Large intestine (tissue), 12 donors: ENCODE measurements at places on chromosomes 12 and 14. TPM values are rescaled to one million over a fixed set of nuclear protein-coding genes. Genes with fewer than 3 reads are reported as not detected.

GRCh38 chr14:24928386-24928900 is 121.5 kb downstream of the STXBP6 start:
- H3K27me3 ChIP-seq = no peaks in the 10 kb centered on the region
- no peak overlapping the region for H3K27ac ChIP-seq
- no peaks in the 10 kb centered on the region for H3K36me3 ChIP-seq
- no peak overlapping the region for H3K4me3 ChIP-seq

DNA sequence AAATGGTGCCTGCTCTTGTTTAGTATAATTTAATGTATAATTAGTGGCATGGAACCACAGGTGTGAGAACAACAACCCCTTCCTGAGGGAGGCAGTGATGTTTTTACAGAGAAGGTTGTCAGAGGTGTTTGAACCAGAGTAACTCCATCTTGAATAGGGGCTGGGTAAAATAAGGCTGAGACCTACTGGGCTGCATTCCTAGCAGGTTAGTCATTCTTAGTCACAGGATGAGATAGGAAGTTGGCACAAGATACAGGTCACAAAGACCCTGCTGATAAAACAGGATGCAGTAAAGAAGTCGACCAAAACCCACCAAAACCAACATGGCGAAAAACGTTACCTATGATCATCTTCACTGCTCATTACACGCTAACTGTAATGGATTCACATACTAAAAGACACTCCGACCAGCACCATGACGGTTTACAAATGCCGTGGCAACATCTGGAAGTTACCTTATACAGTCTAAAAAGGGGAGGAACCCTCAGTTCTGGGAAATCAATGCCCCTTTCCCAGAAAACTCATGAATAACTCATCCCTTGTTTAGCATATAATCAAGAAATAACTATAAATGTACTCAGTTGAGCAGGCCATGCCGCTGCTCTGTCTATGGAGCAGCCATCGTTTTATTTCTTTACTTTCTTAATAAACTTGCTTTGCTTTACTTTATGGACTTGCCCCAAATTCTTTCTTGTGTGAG is 47.8 kb upstream of the LTA4H start:
- no peaks in the 10 kb centered on the region for H3K36me3 ChIP-seq
- no peak for DNase-seq
- H3K27me3 ChIP-seq = no peaks in the 10 kb centered on the region

- H3K36me3 ChIP-seq = peaks cover 3% of the 10 kb centered on the region
- H3K27ac ChIP-seq = no peak overlapping the region
- H3K27me3 ChIP-seq = no peaks in the 10 kb centered on the region
- no peak for DNase-seq
- H3K4me1 ChIP-seq = peaks cover 4% of the 10 kb centered on the region
Measured at GRCh38 chr12:69243099-69244084, 4.0 kb downstream of the CPSF6 start.

- no peaks in the 10 kb centered on the region for H3K4me1 ChIP-seq
- no peaks in the 10 kb centered on the region for H3K27me3 ChIP-seq
- DNase-seq = no peak
- no peak overlapping the region for H3K4me3 ChIP-seq
- H3K36me3 ChIP-seq = no peaks in the 10 kb centered on the region
Measured at GRCh38 chr14:101740981-101741380, 20.5 kb upstream of the PPP2R5C start.

ADAMTS20 gene
- 0.49 TPM for polyA plus RNA-seq

DNA sequence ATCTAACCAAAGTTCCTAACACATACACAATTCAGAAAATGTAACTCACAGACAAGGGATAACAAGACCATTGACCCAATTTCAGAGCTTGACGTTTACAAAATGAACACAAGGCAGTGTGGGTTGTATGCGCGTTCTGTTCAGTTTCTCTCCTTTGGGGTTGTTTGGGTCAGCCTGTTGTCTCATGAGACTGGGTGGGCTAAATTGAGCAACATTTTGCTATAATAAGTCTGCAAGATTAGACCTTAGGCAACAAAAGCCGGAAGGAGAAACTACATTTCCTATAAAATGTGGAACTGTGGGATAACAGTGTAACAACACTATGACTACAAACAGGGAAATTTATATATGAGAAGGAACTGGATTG is 18.8 kb upstream of the LTA4H start:
- no peak overlapping the region for H3K27ac ChIP-seq
- H3K4me3 ChIP-seq = no peak overlapping the region
- no peaks in the 10 kb centered on the region for H3K4me1 ChIP-seq
- no peaks in the 10 kb centered on the region for H3K27me3 ChIP-seq

DNA sequence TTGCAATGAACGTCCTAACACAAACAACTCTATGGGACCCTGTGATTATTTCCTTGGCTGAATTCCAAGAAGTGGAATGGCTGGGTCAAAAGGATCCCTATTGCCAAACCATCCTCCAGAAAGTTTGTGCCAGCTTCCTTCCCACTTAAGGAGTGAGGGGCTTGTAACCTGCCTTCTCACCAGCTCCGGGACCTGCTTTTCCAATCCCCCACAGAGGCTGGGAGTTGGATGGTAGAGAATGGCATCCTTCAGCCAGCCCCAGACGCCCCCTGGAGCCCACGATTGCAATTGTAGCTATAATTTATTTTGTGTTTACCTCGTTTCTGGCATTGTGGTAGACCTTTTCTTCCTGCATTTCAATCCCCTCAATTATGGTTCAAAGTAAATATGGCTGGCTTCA is 9.7 kb upstream of the ZDHHC22 start:
- H3K36me3 ChIP-seq = no peaks in the 10 kb centered on the region
- no peak for DNase-seq
- peaks cover 20% of the 10 kb centered on the region for H3K27me3 ChIP-seq
- no peaks in the 10 kb centered on the region for H3K4me1 ChIP-seq

DNA sequence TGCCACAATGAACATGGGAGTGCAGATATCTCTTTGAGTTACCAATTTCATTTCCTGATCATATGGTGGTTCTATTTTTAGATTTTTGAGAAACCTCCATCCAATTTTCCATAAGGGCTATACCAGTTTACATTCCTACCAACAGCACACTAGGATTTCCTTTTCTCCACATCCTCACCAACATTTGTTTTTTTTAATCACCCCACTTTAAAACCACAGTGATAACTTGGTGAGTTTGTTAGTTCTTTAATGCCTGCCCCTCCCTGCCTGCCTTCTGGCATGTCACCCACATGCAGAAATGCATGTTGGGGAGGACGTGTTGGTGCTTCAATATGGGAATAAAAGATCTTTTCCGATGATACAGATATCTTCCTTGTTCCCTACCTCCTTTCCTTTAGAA is 167.9 kb downstream of the CAND1 start:
- no peaks in the 10 kb centered on the region for H3K36me3 ChIP-seq
- no peak for DNase-seq
- H3K27ac ChIP-seq = no peak overlapping the region
- H3K27me3 ChIP-seq = no peaks in the 10 kb centered on the region

KRT83 gene
- polyA plus RNA-seq = 0.03 TPM

NKX2-1 gene
- not detected for polyA plus RNA-seq

PIK3C2G gene
- polyA plus RNA-seq = 2.1 TPM

SIX1 gene
- polyA plus RNA-seq = 0.12 TPM

- no peak for DNase-seq
- no peaks in the 10 kb centered on the region for H3K4me1 ChIP-seq
- no peak overlapping the region for H3K4me3 ChIP-seq
Measured at GRCh38 chr14:34072921-34073320, 122.0 kb upstream of the EGLN3 start.

ASCL1 gene
- 6.4 TPM for polyA plus RNA-seq

GRCh38 chr14:60981633-60982455 is 799 bp downstream of the SLC38A6 start:
- DNase-seq = peak; percentile 72
- H3K27ac ChIP-seq = peak overlapping the region; percentile 91
- peaks cover 6% of the 10 kb centered on the region for H3K36me3 ChIP-seq
- peak overlapping the region; percentile 85 for H3K4me3 ChIP-seq
- H3K4me1 ChIP-seq = peaks cover 5% of the 10 kb centered on the region
- H3K27me3 ChIP-seq = no peaks in the 10 kb centered on the region

DNA sequence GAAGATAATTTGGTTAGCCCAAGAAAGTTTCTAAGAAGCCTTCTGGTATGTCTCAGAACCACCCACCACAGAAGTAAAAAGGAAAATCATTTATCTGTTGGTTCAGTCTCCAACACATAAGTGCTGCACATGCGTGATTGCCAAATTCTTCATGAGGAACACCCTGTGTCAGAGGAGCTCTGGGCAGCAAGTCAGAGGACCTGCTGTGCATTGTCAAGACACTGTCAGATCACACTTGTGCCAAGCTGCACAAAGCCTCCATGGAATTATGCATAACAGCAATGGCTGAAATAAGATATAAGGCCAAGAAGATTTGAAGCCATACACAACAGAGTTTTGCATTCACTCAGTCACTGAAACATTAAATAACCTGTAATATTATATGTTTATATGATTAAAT is 1304.7 kb upstream of the FLRT2 start:
- no peak overlapping the region for H3K4me3 ChIP-seq
- no peaks in the 10 kb centered on the region for H3K4me1 ChIP-seq
- DNase-seq = peak; percentile 6

DNA sequence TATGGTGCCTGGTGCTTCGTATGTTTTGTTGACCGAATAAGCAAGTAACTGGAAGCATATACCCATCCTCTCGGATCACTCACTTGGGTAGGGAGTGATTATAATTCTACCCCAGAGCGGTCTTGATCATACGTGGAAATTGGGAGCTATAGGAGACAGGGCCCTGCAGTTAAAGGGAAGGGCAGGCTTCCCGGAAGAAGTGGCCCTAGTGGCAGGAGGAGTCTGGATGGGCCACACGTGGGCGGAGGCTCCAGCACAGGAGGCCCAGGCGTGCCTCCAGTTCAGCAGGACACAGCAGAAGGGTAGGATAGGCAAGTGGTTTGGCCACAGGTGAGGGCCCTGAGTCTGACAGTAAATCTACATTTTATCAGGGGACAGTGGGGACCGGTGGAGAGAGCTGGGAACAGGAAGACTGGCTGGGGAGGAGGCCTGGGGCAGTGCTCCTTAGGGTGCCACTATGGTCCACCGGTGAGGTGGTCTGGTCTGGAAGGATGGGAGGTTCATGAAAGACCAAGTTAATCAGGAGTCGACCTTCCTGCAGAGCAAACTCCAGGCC is 23.5 kb upstream of the YY1 start:
- H3K4me3 ChIP-seq = no peak overlapping the region
- no peak for DNase-seq
- H3K27me3 ChIP-seq = no peaks in the 10 kb centered on the region
- no peaks in the 10 kb centered on the region for H3K36me3 ChIP-seq
- H3K4me1 ChIP-seq = peaks cover 21% of the 10 kb centered on the region
- H3K27ac ChIP-seq = peak overlapping the region; percentile 97

OR5AU1 gene
- not detected for polyA plus RNA-seq

GRCh38 chr14:53855127-53855526 is 101.5 kb downstream of the BMP4 start:
- peak; percentile 61 for DNase-seq
- peaks cover 41% of the 10 kb centered on the region for H3K4me1 ChIP-seq
- H3K27me3 ChIP-seq = no peaks in the 10 kb centered on the region
- H3K36me3 ChIP-seq = no peaks in the 10 kb centered on the region

DNA sequence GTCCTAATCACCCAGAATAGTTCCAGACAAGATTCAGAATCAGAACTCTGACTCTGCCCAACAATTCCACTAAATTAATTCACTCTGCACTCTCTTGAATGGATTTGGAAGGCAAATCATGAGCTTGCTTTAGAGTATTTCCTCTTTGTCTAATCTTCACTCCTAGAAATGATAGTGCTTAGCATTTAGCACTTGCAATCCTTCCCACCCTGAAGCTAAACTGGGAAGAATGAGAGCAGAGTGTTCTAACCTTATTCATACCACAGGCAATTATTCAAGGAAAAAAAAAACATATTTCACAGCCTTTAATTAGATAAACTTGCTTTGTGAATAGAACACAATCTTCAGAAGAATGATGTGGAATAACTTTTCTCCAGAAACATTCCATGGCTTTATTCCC is 264.6 kb downstream of the PAWR start:
- peaks cover 10% of the 10 kb centered on the region for H3K4me1 ChIP-seq
- no peak for DNase-seq
- peak overlapping the region; percentile 59 for H3K27ac ChIP-seq
- no peaks in the 10 kb centered on the region for H3K36me3 ChIP-seq
- no peak overlapping the region for H3K4me3 ChIP-seq

PPM1H gene
- polyA plus RNA-seq = 20.0 TPM

DNA sequence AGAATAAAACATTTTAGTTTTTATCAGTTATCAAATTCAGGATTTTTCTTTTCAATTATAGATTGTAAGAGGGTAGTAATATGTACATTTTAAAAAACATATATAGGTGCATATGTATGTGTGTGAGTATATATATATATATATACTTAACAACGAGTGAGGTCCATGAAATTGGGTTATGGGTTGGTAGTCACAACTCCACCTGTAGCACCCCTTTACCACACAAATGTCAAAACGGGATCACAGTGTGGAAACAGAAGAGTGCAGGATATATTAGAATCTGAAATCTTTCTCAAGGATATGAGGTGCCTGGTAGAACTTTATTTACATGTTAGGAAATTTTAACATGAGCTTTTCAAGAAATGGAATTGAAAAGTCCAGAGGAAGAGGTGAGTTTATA is 31.3 kb downstream of the MIA2 start:
- DNase-seq = no peak
- no peaks in the 10 kb centered on the region for H3K36me3 ChIP-seq
- H3K27me3 ChIP-seq = no peaks in the 10 kb centered on the region
- no peak overlapping the region for H3K4me3 ChIP-seq

- no peak overlapping the region for H3K4me3 ChIP-seq
- no peaks in the 10 kb centered on the region for H3K36me3 ChIP-seq
- peaks cover 32% of the 10 kb centered on the region for H3K4me1 ChIP-seq
- H3K27me3 ChIP-seq = peaks cover 98% of the 10 kb centered on the region
Measured at GRCh38 chr12:48980953-48981756, 3.0 kb downstream of the WNT1 start.

MANSC4 gene
- polyA plus RNA-seq = 0.19 TPM

- no peak overlapping the region for H3K4me3 ChIP-seq
- no peaks in the 10 kb centered on the region for H3K36me3 ChIP-seq
- no peak for DNase-seq
- no peaks in the 10 kb centered on the region for H3K27me3 ChIP-seq
Measured at GRCh38 chr12:34236073-34236472, 213.8 kb downstream of the ALG10 start.

SLC24A4 gene
- polyA plus RNA-seq = 0.54 TPM
